ENCODE measurements at places on chromosomes 2 and 18.

GRCh38 chr2:238409341-238410199 lies 17.2 kb upstream of the ASB1 start:
- DNase-seq = no peak

- DNase-seq = no peak
These were observed 258.9 kb downstream of the NAPG start for GRCh38 chr18:10784596-10785202.

- DNase-seq = no peak
These were observed 40.2 kb upstream of the VRK2 start for GRCh38 chr2:58006256-58006951.

DNA sequence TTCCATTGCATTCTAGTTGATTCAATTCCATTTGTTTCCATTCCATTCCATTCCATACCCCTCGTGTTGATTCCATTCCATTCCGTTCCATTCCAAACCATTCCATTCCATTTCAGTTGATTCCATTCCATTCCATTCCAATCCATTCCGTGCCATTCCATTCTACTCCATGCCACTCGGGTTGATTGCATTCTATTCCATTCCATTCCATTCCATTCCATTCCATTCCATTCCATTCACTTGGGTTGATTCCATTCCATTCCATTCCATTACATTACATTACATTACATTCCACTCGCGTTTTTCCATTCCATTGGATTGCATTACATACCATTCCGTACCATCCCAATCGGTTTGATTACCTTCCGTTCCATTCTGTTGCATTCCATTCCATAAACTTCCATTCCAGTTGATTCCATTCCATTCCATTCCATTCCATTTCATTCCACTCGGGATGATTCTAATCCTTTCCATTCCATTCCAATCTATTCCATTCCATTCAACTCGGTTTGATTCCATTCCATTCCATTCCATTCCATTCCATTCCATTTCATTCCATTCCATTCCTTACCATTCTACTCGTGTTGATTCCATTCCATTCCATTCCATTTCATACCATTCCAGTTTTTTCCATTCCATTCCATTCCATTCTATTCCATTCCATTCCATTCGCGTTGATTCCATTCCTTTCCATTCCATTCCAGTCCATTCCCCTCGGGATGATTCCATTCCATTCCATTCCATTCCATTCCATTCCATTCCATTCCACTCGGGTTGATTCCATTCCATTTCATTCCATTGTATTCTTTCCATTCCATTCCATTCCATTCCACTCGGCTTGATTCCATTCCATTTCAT lies 1140.4 kb downstream of the RPIA start:
- DNase-seq = no peak

DNA sequence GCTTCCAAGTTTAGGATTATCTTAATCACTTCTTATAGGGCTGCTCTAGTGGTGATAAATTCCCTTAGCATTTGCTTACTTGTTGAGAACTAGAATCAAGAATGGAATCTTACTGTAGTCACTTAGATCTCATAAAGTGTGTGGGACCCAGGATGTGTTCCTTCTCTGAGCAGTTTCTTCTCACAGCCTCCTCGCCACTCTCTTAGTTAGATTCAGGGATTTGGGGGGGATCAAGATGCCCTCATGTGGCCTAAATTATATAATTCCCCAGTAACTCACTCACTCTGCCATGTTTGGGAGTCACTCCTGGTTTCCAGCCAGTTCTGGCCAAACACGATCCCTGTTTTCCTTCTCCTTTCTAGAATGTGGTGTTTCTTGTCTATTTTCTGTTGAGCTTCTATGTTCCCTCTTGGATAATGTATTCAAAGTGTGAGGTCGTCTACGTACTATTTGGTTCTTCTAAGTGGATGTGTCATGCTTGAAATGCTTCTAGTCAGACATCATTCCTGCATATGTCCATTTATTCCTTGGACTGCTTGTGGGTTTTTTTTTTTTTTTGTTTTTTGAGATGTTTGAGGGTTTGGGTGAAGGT lies 414.9 kb upstream of the SYT4 start:
- DNase-seq = no peak

- DNase-seq = no peak
These were observed 45.8 kb downstream of the SF3B1 start for GRCh38 chr2:197388866-197389587.

- no peak for DNase-seq
These were observed 2.3 kb downstream of the SF3B6 start for GRCh38 chr2:24073816-24074215.

GRCh38 chr2:237700512-237701032 lies 73.2 kb downstream of the LRRFIP1 start:
- no peak for DNase-seq

GRCh38 chr18:23990474-23991410 lies 23.8 kb upstream of the TTC39C start:
- no peak for DNase-seq

DNA sequence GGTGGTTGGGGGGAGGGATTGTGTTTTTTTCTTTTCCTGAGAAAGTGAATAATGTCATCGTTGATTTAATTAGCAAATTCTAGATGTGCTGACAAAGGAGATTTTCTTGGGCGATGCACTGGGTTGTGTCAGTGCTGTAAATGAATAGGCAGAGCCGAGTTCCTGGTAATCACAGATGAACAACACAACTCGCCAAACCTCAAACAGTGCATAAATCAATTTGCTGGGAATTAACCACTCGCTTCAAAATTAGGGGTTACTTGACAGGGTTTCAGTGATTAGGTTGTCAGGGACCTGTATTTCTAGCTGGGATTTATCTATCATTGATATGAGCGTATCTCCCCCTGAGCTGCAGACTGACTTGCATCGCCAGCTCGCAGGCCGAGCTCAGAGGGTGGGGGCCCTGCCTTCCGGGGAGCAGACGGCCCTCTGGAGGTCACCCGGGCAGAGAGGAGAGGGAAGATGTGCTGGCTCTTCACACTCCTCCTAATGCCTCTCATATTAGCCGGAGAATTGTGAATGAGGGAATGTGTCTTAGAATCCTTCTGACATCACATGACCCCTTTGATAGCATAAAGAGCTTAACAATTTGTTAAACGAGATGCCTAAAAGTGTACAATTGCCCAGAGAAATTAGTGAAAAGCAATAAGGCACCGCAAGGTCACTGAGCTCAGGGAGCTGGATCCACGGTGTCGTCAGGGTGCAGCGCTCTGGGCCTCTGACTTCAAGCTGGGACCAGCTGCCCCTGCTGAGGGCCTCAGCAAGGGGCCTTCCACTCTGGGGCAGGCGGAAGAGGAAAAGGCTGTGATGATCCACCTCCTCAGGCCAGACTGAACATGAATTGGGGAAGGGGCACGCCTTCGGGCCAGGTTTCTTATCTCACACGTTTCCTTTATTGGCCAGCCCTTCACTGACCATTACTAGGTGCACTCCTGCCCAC lies 48.9 kb downstream of the SMIM21 start:
- no peak for DNase-seq

DNA sequence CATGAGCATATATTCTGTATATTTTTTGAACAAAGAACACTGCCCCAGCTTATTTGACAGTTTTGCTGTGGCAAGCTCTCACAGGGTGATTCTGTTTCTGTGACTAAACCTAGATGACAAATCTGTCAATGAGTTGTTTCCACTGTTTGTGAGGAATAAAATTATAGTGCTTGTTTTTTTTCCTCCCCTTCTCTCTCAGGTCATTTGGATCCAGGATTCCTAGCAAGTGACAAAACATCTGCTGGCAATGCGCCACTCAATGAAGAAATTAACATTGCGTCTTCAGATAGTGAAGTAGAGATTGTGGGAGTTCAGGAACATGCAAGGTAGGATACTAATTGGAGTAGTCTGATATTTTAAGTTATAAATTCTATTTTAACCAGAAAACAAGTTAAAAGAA lies 149.3 kb downstream of the HAUS1 start:
- no peak for DNase-seq

- DNase-seq = no peak
These were observed 71.1 kb downstream of the ARHGEF33 start for GRCh38 chr2:38960609-38961320.

- DNase-seq = no peak
These were observed 155.6 kb downstream of the TSN start for GRCh38 chr2:121911036-121911435.

DNA sequence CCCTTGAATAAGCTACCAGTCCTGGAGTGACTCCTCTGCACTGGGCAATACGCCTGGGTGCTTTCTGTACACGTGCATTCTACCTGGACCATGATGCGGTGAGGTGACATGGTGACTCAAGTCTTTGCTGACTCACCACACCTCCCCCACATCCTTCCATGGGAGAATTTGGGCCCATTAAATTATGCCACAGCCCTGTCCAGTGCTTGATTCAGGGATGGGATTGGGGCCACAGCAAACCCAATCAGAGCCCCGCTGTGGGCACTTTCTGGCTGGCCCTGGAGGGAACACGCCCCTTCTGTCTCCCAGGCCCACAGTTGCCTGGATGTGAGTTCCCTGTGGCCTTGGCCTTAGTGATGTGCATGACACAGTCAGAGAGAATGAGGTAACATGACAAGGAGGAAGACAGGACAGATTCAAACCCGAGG lies 86.9 kb downstream of the LRRC30 start:
- DNase-seq = no peak

DNA sequence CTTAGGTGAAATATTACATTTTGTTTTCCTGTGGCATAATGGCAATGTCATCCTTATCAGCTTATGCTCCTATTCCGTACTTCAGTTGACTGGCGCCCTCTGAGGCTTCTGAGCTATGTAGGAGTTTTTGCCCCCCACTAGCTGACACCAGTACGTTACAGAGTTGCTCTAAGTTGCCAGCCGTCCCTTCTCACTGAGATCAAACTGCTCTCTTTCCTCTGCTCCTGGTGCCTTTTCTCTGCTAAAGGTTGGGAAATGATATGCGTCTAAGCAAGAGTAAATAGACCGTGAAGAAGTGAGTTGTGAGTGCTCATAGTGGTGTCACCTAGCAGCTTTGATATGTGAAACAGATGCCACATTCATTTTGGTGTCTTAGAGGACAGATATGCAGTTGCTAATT lies 99.2 kb downstream of the RAPGEF4 start:
- DNase-seq = no peak

DNA sequence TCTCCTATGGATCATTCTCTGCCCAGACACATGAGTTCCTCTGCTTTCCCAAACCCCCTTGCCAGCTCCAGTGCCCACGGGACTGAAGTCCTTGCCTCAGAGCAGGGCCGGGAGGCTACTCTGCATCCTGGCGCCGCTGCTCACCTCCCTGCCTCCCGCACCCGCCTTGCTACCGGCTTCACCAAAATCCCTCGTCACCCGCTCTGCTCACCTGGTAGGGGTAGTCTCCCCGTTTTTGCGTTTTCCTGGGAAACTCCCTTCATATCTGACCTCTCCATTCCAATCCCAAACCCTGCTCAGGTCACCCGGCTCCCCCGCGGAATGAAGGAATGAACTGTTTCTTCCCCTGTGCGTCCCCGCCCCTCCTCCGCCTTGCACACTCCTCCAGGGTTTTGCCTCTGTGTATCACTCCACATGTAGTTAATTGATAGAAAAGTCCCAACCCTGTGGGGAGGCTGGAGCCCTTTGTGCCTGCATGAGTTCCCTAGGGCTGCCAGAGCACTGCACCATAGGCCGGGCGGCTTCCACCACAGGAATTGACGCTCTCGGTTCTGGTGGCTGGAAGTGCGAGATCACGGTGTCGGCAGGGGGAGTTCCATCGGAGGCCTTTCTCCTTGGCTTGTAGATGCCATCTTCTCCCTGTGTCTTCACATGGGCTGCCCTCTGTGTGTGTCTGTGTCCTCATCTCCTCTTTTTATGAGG lies 2.0 kb upstream of the DGKD start:
- DNase-seq = no peak

DNA sequence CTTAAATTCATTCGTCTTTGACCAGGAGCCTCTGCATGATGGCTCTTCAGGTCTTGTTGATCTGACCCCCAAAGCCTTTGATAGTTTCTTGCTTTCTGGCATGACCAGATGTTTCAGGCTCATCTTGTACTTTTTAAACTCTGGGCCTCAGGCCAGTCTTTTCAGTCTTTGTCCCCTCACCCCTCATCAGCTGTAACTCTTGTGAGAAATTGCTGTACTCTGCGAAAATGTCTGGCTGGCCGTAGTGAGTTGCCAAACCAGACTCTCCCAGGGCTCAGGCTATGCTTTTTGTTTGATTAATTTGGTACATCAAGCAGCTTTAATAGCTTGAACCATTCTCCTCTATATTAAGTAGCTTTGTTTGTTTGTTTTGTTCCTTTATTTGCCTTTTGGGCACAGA lies 75.9 kb downstream of the BABAM2 start:
- DNase-seq = no peak

DNA sequence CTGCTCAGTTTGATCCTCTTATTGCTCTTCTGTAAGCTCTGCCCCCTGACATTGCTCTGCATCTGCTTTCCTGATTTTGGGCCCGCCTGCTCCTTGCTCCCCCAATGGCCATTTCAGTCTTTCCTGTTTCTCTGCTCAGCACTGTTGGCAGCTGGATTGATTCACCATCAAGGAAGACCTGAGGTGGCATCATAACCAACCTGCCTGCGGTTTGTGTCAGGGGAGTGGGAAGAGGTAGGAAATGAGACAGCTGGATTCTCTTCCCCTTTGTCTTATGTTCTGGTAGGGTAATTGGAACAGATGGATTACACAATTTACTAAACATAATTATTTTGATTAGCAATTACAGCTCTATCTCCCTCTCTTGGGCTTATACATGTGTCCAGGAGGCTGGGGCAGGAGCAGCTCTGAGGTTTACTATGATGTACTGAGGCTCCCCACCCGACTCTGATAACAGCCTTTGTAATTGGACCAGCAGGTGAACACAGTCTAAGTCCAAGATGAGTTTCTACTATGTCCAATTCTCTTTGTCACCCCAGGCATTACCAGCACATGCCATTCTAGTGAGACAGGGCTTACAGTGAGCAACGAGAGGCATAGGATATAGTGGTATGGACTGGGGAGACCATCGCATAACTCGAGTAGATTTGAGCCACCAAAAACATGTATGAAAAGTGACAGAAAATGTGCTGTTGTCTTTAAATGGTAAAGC lies 151.8 kb upstream of the MMADHC start:
- DNase-seq = no peak

DNA sequence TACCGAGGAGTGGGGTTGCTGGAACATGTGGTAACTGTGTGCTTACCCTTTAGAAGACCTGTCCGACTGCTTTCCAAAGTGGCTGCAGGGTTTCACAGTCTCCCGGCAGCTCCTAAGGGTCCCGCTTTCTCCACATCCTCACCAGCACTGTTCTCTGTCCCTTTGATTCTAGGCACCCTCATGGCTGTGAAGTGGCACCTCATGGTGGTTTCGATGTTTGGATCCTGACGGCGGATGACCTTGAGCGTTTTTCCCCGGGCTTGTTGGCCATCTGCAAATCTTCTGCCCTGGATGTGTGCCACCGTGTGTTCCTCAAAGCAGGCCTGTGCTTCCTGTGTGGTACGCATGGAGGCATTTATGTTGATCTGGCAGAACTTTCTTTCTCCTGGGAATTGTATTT lies 292.5 kb upstream of the HDAC4 start:
- no peak for DNase-seq

Measured in D721Med (cell line).